ENCODE measurements at places on chromosomes 1 and 21.

DNA sequence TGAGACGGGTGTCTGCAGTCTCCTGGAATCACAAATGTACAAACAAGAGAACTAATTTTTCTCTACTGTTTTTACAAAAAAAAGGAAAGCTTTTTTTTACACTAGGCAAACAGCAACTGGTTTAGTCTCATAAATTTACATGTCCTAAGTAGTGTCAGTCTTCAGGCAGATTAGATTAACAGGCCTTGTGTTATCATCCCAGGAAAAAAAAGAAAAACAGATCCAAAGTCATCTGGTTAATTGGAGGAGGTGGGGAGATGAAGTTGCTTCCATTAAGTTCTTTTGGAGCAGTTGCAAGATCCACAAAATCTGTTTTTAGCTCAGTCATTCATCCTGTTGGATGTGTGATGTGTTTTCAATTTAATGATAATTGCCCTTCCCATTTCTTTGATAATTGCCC is 363.5 kb upstream of the ADGRL2 start:
- DNase-seq = no peak

DNA sequence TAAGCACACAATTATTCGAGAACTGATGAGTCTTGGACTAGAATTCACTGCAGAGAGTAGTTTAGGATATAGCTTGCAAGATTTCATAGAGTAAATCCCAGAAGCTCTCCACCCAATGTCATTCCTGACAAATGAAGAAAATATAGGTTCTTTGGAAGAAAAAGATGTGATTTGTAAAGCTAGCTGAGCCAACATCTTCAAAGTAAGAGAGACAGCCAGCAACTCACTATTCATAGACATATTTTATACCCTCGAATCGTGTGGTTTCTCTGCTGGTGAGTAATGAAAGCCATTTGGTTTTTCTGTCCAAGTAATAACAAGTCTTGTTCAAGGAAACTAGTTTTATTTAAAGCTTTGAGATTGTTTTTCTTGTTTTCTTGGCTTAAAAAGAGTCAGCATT is 165.7 kb upstream of the SYT6 start:
- no peak for DNase-seq

- DNase-seq = no peak
Observed at GRCh38 chr1:157624471-157624870, 26.6 kb upstream of the FCRL4 start.

DNA sequence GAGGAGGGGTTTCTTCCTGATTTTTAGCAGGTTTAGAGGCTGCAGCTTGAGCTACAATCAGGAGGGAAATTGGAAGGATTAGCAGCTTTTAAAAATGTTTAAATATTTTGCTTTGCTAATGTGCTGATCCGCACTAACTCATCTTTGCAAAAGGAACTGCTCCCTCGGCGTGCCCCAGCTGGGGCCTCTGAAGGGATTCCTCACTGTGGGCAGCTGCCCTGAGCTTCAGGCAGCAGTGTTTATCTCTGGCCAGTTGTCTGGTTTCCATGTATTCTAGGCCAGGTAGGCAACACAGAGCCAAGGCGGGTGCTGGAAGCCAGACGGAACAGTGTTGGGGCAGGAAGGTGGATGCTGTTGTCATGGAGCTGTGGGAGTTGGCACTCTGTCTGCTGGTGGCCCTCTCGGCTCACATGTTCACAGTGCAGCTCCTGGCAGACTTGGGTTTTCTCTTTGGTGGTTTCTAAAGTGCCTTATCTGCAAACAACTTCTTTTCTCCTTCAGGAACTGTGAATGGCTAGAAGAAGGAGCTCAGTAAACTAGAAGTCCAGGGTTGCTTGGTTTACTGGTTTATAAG is 18.9 kb downstream of the NECAP2 start:
- DNase-seq = no peak

GRCh38 chr1:227728059-227728891 is 6.8 kb downstream of the JMJD4 start:
- DNase-seq = peak; percentile 83

GRCh38 chr1:41487126-41488039 is 2.9 kb upstream of the EDN2 start:
- no peak for DNase-seq

- DNase-seq = peak; percentile 54
Observed at GRCh38 chr1:84619383-84620102, 45.3 kb upstream of the CTBS start.

- no peak for DNase-seq
Observed at GRCh38 chr1:32321712-32322291, 14.2 kb downstream of the MARCKSL1 start.

DNA sequence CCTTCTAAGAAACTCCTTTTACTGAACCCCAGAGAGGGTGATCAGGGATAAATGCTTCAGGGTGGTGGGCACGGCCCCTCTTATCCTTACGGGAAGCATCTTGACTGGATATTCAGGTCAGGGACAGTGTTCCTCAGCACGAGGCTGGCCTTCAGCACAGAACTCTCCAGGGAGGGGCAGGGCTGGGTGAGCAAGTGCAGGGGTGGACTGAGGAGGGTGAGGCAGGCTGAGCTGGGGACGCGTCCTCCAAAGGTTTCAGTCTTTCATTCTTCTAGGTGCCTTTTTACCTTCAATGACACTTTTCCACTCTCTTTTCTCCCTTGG is 52.3 kb downstream of the RASSF5 start:
- DNase-seq = no peak

GRCh38 chr21:15224346-15225086 is 159.7 kb upstream of the NRIP1 start:
- DNase-seq = no peak

- DNase-seq = no peak
Observed at GRCh38 chr1:12172042-12172851, 5.5 kb downstream of the TNFRSF1B start.

- no peak for DNase-seq
Observed at GRCh38 chr1:181179279-181179986, 90.9 kb downstream of the IER5 start.

DNA sequence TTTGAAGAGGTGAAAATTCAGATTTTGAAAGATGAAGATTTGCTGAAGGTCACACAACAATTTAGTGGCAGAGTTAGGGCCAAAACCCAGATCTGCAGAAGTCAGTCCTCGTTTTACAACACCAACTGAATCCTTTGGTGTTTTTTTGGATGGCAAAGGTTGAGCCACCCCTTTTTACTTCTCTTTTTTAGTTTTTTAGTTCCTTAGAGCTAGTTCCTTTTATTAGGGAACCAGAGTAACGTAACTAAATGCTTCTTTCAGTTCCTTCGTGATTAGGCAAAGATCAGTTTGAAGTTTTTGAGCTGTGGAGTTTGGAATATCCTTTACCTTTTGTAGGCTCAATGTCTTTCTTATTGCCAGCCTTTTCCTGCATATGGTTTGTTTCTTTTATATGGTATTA is 67.9 kb upstream of the ARID1A start:
- no peak for DNase-seq
